ENCODE measurements at places on chromosomes 16 and 17.
A peak's percentile ranks its signal among the peaks of the same experiment; 100 is the strongest.

DNA sequence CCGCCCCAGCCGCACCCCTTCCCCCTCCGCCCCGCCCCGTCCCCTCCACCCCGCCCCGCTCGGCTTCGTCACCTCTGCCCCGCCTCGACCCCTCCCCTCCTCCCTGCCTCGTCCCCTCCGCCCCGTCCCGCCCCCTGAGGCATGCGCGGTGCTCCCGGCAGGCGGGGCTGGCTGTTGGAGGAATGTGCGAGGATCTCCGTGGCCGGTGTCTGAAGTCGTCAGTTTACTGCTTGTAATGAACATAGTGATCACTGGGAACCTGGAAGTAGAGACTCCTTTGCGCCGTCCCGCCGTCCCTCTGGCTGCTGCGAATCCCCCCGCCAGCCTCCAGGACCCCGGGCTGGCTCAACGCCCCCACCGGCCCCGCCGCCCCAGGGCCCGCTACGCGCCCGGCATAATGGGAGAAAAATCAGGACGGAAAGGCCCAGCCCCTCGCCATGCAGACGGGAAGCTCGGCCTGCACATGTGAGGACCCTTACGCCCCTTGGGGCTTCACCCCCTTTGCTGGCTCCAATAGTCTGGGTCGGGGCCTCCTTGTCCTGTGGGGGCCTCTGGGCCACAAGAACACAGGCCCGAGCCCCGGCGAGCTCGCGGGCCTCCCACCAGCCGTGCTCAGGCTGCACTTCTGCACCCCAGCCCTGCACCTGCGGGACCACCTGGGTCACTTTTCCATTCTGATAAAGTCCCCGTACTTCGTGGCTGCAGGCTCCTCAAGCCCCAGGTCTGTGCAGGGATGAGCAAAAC lies 743.1 kb downstream of the KCNJ18 start:
- no peak for DNase-seq

- no peak for DNase-seq
Measured at GRCh38 chr17:64327201-64327930, 63.3 kb downstream of the PECAM1 start.

DNA sequence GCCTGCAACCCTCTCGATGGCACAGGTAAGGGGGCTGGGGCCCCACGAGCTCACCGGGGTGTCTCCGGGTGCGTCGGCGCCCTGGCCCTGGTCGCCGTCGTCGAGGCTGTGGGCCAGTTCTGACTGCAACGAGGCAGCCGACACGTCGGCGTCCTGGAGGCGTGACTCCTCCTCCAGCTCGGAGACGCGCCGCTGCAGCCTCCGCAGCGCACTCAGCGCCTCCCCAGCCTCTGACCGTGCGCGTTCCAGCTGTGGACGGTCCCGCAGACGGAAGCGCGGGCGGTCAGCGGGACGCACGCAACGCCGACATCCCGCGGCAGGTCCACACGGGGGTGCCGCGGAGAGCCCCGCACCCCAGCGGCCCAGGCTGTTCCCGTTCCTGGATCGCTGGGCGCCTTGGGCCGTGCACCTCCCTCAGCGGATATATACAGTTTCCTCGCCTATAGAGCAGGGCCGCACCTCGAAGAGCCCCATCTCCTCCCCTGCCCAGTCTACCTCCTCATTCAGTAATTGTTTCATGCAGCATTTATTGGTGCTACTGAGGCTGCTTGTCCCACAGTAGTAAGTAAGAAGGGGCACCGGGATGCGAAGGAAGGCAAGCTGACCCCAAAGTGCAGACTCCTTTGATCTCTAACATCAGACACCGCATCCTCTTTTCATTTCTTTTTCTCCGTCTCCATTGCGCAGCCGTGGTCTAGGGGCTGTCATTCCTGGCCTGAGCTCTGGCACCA lies 5.8 kb downstream of the THOC6 start:
- DNase-seq = no peak

DNA sequence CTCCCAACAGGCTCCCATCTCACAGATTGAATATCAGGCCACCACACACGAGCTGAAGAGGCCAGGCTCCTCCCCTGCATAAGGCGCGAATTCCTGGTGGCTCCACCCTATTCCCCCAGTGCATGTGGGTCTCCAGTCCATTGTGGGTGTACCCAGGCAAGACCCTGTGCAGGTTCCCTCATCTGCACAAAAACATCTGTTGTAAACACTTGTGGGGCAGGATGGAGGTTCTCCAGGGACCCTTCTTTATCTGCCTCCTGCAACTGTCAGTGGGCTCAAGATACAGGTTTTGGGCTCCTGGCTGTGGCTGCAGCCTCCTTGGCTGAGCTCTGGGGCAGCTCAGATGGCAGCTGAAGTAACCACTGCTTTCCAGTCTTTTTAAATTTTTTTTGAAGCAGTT lies 17.6 kb upstream of the LGALS9 start:
- no peak for DNase-seq

DNA sequence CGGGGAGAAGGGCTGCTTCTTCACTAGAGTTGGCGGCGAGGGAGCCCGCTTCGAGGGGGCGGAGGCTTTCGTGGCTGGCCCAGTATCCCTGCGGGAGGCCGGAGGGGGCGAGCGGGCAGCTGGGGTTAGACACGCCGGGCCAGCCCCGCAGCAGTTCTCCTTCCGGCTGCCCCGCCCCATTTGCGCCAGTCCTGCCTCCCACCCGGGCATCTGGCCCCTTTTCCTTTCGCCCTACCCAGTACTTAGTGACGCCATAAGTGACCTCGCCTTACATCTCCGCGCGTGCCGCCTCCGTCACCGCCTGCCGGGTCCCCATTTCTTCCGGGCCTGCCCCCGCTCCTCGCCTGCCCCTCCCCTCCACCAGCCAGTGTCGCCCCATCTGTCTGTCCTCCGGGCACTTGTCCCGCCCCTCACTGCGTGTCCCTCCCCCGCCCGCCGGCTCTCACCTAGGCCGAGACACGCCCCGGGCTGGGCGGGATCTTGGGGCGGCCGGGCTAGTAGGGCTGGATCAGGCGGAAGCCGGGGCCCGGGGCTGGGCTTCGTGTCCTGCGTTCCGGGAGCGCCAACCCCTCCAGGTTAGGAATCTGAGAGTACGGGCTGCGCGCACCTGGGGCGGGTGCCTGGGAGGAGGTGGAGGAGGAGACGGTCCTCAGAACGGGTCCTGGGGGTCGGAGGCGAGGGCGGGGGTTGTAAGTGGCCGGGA lies 14.3 kb downstream of the SPATA32 start:
- peak; percentile 97 for DNase-seq
